Gastrocnemius medialis (tissue), 4 donors: ENCODE measurements at places on chromosomes 6 and 20. TPM values are rescaled to one million over a fixed set of nuclear protein-coding genes. Genes with fewer than 3 reads are reported as not detected.

- no peak for DNase-seq
Measured at GRCh38 chr6:154989448-154989847, 5.7 kb upstream of the TIAM2 start.

DNA sequence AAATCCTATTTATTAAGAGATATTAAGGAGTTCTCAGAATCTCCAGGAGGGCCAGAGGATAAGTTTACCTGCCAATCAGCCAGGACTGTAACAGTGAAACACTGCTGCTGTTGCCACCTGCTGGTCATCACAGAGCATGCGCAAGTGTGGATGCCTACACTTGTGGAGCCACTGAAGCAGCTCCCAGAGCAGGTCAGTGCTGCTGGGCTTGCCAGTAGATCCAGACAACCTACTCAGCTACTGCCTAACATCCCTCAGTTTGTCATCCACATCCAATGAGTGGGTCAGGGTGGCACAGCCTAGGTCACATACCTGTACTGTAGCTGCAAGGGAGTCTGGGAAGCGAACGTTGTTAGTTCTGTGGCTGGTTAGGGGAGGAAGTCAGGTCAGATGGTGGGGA, 18.3 kb upstream of the NHSL1 start:
- no peak for DNase-seq

- no peak for DNase-seq
Measured at GRCh38 chr6:87590990-87591389, 1.1 kb downstream of the ORC3 start.

DNA sequence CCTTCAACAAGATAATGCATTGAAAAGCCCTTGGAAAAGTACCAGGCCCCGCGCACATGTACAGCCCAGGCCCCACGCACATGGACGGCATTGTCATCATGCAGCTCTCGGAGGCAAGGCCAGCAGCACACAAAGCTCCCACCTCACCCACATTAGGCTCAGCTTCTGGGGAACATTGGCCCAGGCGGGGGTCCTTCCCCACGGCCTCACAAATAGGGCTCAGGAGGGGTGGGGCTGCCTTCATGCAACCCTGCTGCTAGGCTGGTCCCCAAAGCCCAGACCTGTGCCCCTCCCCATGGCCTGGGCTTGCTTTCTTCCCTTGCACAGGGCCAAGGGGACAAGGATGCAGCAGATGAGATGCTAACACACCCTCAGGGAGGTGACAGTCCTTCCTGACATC, 26.7 kb downstream of the NPEPL1 start:
- no peak for DNase-seq

Gene MUC22
- 0.24 TPM for total RNA-seq

Gene WFDC12
- total RNA-seq = not detected
